ENCODE measurements at places on chromosomes 13 and 19. TPM values are rescaled to one million over a fixed set of nuclear protein-coding genes. Genes with fewer than 3 reads are reported as not detected.

The MAST3 gene
- total RNA-seq, result 3.0 TPM

The PNMA8C gene
- 0.16 TPM for total RNA-seq

The ATP8A2 gene
- 0.09 TPM for total RNA-seq

The GRIK5 gene
- total RNA-seq, result not detected

The CEACAM3 gene
- total RNA-seq, result not detected

The CGB3 gene
- total RNA-seq, result not detected

Data from bronchial smooth muscle cell (primary cell).